GM12878 (cell line): ENCODE measurements at places on chromosomes 5 and 9. TPM values are rescaled to one million over a fixed set of nuclear protein-coding genes. Genes with fewer than 3 reads are reported as not detected.

KYAT1 gene
- total RNA-seq: 12.2 and 12.7 TPM in 2 replicates

ALDOB gene
- 0.66 and 0.82 TPM in 2 replicates for total RNA-seq

C5orf24 gene
- total RNA-seq: 12.8 and 15.6 TPM in 2 replicates

ZNF608 gene
- total RNA-seq: 0.77 and 0.87 TPM in 2 replicates

PCDHGA10 gene
- 1.8 and 1.9 TPM in 2 replicates for total RNA-seq

DNA sequence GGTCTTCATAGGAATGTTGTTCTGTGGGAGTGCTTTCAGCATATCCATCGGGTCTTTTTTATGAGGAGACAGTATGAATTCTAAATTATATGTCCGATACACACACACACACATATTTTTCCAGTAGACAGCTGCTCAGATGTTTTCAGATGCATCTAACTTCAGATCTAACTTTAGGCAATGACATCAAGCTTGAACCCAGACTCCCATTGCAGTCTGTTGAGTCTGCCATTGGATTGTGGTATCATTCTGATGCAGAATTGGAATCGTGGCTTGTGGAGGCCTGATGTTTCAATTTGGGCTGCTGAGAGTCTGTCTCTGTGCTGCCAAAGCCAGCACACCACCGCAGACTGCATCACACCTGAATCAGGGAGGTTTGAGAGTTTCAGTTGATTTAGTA, 376.4 kb downstream of the OSTF1 start:
- no peak for DNase-seq
- H3K27me3 ChIP-seq: no peaks in the 10 kb centered on the region
- H3K36me3 ChIP-seq: no peaks in the 10 kb centered on the region
- no peak overlapping the region for H3K4me3 ChIP-seq
- H3K4me1 ChIP-seq: no peaks in the 10 kb centered on the region

GRCh38 chr9:16322849-16323248, 547.6 kb downstream of the BNC2 start:
- no peak overlapping the region for H3K4me3 ChIP-seq
- no peak overlapping the region for H3K27ac ChIP-seq
- DNase-seq: no peak
- no peaks in the 10 kb centered on the region for H3K27me3 ChIP-seq

DNA sequence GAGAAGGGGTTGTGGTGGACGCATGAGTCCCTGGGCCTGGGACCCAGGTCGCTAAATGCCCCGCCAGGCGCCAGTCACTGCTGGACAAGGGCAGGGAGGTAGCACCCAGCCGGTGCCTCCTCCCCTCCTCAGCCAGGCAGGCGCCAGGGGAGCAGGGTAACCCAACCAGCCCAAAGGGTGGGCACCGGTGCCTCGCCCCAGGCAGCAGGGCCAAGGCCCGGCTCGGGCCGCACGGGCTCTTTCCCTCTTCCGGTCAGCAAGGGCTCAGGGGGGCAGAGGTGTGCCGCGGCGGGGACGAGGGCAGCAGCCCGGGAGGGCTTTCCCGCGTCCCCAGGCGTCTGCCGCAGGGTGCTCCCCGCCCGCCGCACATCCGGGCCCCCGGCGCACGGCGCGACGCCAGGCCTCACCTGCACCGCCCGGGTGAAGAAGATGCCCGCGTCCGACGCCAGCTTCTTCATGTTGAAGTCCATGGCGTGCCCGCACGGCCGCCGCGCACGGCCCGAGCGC, 393 bp downstream of the SH3GLB2 start:
- no peak for DNase-seq
- no peaks in the 10 kb centered on the region for H3K27me3 ChIP-seq
- H3K36me3 ChIP-seq: no peaks in the 10 kb centered on the region
- H3K4me3 ChIP-seq: peak overlapping the region; percentile 78
- H3K4me1 ChIP-seq: peaks cover 8% of the 10 kb centered on the region
- peak overlapping the region; percentile 74 for H3K27ac ChIP-seq

GRCh38 chr9:89538871-89539270, 41.0 kb upstream of the SEMA4D start:
- H3K4me1 ChIP-seq: peaks cover 32% of the 10 kb centered on the region
- no peak for DNase-seq
- no peaks in the 10 kb centered on the region for H3K27me3 ChIP-seq
- H3K36me3 ChIP-seq: no peaks in the 10 kb centered on the region
- no peak overlapping the region for H3K27ac ChIP-seq

GRCh38 chr5:154390746-154391359, 54.9 kb upstream of the SAP30L start:
- peaks cover 13% of the 10 kb centered on the region for H3K36me3 ChIP-seq
- H3K27me3 ChIP-seq: no peaks in the 10 kb centered on the region
- H3K27ac ChIP-seq: no peak overlapping the region
- no peak overlapping the region for H3K4me3 ChIP-seq
- no peak for DNase-seq
- H3K4me1 ChIP-seq: peaks cover 3% of the 10 kb centered on the region; the same call in 1 of the 2 replicates

- H3K27ac ChIP-seq: no peak overlapping the region
- H3K4me3 ChIP-seq: no peak overlapping the region
- DNase-seq: no peak
- no peaks in the 10 kb centered on the region for H3K4me1 ChIP-seq
Observed at GRCh38 chr9:35262064-35262463, 100.3 kb downstream of the UNC13B start.

GRCh38 chr9:90025816-90026215, 421.0 kb downstream of the GADD45G start:
- H3K36me3 ChIP-seq: no peaks in the 10 kb centered on the region
- H3K4me1 ChIP-seq: peaks cover 12% of the 10 kb centered on the region
- H3K27me3 ChIP-seq: peaks cover 2% of the 10 kb centered on the region; the same call in 1 of the 2 replicates
- no peak overlapping the region for H3K27ac ChIP-seq

DNA sequence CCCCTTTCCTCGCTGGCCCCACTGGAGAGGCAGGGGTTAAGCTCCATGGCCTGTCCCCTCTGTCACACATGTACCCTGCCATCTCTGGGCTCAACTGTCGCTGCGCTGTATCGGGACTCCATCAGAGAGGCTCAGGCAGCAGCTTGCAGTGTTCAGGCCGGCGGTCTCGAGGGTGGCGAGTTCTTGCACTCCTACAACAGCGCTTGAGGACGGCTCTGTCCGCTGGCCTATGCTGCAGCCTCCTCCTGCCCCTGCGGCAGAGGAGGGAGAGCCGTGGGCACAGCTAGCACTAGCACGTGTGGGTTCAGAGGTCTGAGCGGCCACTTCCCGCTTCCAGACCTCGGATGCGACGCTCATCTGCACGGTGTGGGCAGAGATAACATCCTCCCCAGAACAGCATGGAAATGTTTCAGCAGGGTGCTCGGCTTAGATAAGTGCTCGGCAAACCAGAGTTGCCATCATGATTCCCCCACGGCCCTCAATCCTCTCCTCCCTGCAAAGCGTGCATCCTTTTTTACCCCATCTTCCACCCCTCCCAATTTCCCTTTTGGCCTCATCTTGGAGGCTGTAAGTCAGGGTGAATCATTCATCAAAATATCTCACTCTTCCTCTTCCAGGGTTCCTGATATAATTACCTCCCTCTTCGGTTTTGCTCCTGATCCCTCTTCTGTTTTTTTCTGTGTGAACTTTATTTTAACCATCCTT, 41.9 kb upstream of the FUBP3 start:
- DNase-seq: no peak
- H3K4me3 ChIP-seq: no peak overlapping the region
- H3K36me3 ChIP-seq: no peaks in the 10 kb centered on the region
- H3K4me1 ChIP-seq: no peaks in the 10 kb centered on the region
- H3K27ac ChIP-seq: no peak overlapping the region
- H3K27me3 ChIP-seq: peaks cover 4% of the 10 kb centered on the region

DNA sequence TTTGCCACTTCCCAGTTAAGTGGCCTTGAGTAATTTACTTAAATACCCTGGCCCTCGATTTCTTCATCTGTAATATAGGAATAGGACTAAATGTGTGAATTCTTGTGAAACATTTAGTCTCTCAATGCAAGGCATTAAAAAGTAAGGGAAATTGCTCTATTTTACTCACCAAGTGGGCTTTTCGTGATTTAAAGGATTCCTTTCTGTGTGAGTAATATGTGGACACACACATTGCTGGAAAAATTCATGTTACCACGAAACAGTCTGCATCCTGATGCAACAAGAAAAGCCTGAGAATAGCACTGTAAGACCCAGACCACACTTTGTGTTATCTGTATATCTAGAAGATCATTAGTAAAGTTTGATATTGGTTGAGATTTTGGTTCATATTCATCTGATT, 1243.0 kb upstream of the CDH9 start:
- H3K36me3 ChIP-seq: no peaks in the 10 kb centered on the region
- H3K27ac ChIP-seq: no peak overlapping the region
- no peaks in the 10 kb centered on the region for H3K27me3 ChIP-seq
- H3K4me1 ChIP-seq: no peaks in the 10 kb centered on the region
- no peak overlapping the region for H3K4me3 ChIP-seq

DNA sequence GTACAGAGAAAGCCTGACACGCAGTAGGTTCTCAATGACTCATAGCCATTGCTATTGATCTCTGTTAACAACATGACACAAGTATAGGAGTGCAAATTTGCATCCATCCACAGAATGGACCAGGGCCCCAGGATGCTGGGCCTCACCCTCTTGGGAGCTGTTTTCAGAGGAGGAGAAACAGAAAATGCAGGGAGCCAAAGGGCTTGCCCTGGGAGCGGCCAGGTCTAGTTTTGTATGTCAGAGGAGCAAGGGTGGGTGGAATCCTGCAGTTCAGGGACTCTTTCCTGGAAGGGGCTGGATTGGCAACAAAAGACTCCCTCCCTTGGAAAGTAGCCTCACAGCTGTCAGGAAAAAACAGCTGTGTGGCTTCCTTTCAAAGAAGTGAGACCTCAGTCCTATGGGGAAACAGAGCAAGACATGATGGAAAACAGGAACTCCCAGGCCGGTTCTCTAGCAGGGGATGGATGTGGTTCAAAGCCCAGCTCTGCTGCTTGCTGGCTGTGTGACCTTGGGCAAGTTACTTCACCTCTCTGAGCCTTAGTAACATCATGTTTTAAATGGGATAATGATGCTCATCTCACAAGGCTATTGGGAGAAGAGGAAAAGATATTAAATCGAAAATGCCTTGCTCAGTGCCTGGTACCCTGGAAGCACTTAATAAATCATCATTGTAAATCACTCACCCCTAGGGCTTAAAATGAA, 50.5 kb upstream of the SH3PXD2B start:
- H3K4me3 ChIP-seq: no peak overlapping the region
- no peaks in the 10 kb centered on the region for H3K36me3 ChIP-seq
- H3K27me3 ChIP-seq: no peaks in the 10 kb centered on the region
- H3K27ac ChIP-seq: no peak overlapping the region
- no peaks in the 10 kb centered on the region for H3K4me1 ChIP-seq
- no peak for DNase-seq

GRCh38 chr5:112612663-112613062, 125.0 kb upstream of the APC start:
- H3K36me3 ChIP-seq: no peaks in the 10 kb centered on the region
- H3K27ac ChIP-seq: no peak overlapping the region
- no peak for DNase-seq
- no peaks in the 10 kb centered on the region; the same call in 1 of the 2 replicates for H3K27me3 ChIP-seq
- no peaks in the 10 kb centered on the region for H3K4me1 ChIP-seq

DNA sequence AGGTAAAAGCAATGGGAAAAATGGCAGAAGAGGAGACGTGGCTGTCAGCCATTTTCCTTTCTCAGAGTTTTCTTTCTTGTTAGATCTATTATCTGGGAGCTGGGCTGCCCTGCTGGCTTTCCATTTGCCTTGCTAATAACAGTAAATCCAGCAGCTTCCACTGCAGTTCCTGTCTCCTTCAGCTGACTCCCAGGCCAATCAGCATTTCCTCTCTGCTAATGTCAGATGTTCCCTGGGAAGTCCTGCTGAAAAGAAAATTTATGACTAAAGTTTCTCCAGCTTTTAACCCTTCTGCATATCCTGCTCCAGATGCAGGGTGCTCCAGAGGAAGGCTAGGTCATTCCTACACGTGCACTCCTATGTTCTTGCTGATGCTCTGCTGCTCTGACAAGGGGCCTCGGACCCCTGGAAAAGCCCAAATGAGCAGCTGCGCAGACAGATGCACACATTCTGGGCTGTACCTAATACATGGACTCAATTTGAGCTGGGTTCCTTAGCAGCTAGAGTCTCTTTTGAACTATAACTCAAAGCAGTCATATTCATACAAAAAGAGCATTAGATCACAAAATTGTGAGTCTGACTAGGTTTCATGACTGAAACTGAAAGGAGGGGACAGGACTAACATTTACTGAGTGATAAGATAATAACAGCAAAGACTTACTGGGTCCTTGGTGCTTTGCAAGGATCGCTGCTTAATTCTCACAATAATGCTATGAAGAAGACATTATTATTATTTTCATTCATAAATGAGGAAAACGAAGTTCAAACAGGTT, 182.2 kb downstream of the MAPKAP1 start:
- peaks cover 28% of the 10 kb centered on the region for H3K4me1 ChIP-seq
- DNase-seq: no peak
- no peak overlapping the region for H3K4me3 ChIP-seq
- peaks cover 8% of the 10 kb centered on the region for H3K36me3 ChIP-seq

DNA sequence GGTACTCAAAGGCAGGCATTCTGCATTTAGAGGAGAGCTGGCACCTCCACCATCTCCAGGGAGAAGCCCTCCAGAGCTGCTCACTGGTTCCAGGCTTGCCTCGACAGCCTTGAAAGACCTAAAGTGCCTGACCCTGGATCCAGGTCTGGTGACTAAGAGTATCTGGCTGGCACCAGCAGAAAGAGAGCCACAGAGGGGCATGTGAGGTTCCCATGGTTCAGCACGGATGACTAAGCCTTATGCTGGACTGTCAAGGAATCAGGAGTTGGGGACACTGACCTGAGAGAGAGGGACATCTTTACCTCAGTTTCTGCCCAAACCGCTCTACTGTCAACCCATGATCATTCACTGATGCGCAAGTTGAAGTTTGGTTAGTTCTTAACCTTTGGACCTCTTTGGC, 3.0 kb downstream of the ACTL7A start:
- H3K36me3 ChIP-seq: no peaks in the 10 kb centered on the region; the same call in 1 of the 2 replicates
- no peaks in the 10 kb centered on the region for H3K27me3 ChIP-seq
- no peak for DNase-seq
- no peaks in the 10 kb centered on the region for H3K4me1 ChIP-seq

DNA sequence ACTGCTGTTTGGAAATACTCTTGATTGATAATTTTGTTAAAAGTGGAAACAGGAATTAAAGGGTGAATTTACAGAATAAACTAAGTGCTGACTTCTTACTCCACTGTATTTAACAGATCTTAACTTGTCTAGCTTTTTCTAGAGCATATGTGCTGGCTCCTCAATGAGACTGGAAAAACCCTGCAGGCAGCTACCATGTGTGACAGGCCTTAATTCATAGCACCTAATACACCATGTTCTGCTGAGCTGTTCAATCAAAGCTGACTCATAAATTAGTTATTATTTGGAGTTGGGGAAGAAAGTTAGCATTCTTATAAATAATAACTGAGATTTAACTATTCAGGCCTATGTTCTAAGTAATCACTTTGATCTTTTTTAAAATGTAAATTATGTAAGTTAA, 29.4 kb downstream of the CTNNAL1 start:
- peaks cover 4% of the 10 kb centered on the region; the same call in 1 of the 2 replicates for H3K36me3 ChIP-seq
- H3K4me3 ChIP-seq: no peak overlapping the region
- no peaks in the 10 kb centered on the region for H3K27me3 ChIP-seq
- H3K4me1 ChIP-seq: no peaks in the 10 kb centered on the region
- DNase-seq: no peak
- H3K27ac ChIP-seq: no peak overlapping the region
